ENCODE measurements at places on chromosomes 2 and 18. TPM values are rescaled to one million over a fixed set of nuclear protein-coding genes. Genes with fewer than 3 reads are reported as not detected.

- H3K4me3 ChIP-seq = no peak overlapping the region
- H3K36me3 ChIP-seq = no peaks in the 10 kb centered on the region
- peaks cover 6% of the 10 kb centered on the region for H3K4me1 ChIP-seq
- peaks cover 21% of the 10 kb centered on the region for H3K27me3 ChIP-seq
- H3K27ac ChIP-seq = no peak overlapping the region
Observed at GRCh38 chr2:176843208-176843607, 369.4 kb upstream of the HNRNPA3 start.

COL3A1 gene
- total RNA-seq = 0.43 TPM

DNA sequence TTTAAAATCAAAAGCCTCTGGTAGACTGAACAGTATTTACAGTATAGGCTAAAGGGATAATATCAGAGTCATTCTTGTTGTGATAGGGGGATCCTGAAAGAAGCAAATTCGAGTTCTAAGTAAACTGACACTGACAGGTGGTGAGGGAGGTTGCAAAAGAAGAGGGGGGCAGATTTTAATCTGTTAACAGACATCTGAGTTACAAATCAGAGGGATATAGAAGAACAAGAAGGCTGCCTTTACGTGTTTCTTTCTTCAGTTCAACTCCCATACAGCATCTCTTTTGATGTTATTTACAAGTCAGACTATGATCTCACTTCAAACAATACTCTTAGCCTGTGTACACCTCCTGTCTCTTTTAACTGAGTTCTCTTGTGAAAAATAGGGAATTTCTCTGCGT is 16.3 kb upstream of the ITGA4 start:
- no peak for DNase-seq
- H3K4me1 ChIP-seq = peaks cover 58% of the 10 kb centered on the region
- no peaks in the 10 kb centered on the region for H3K27me3 ChIP-seq

- H3K27ac ChIP-seq = no peak overlapping the region
- H3K36me3 ChIP-seq = no peaks in the 10 kb centered on the region
- H3K4me1 ChIP-seq = no peaks in the 10 kb centered on the region
Observed at GRCh38 chr18:69291044-69291443, 109.6 kb upstream of the DOK6 start.

DNA sequence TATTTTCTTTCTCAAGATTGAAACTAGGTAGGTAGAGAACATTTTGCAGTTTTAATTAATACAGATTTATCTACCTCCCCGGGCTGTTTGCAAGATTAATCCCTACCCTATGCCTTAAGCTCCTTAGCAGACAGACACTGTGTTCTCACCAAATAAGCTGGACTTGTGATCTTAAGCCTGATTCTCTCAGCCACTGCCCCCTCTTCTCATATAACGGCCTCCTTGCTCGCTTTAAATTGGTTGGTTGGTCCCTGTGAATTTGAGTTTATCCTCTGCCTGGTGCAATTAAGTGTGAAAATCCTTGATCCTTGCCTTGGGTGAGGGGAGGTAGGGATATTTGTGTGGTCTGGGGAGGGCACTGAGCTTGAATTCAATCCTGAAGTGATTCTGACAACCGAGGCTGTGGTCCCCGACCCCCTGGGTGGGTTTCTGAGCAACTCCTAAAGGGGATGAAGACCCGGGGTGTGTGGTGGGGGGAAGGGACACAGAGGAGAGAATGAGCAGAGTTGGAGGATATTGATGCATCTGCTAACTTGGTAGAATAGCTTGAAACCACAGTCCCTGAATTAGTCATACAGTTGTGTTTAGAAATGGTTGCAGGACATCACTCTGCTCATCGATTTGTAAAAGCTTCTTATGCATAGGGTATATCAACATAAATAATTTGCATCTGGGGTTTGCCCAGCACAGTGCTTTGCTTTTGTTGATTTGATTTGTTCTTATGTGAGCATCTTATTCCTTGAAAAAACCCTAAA is 36.9 kb upstream of the NCKAP5 start:
- no peak overlapping the region for H3K27ac ChIP-seq
- H3K27me3 ChIP-seq = no peaks in the 10 kb centered on the region
- no peak overlapping the region for H3K4me3 ChIP-seq
- DNase-seq = no peak
- no peaks in the 10 kb centered on the region for H3K36me3 ChIP-seq

NEURL3 gene
- 0.16 TPM for total RNA-seq

GRCh38 chr18:75289761-75290160 is 79.2 kb downstream of the TSHZ1 start:
- DNase-seq = no peak
- H3K36me3 ChIP-seq = peaks cover 7% of the 10 kb centered on the region
- H3K27ac ChIP-seq = no peak overlapping the region
- peaks cover 2% of the 10 kb centered on the region for H3K27me3 ChIP-seq
- no peaks in the 10 kb centered on the region for H3K4me1 ChIP-seq

DNA sequence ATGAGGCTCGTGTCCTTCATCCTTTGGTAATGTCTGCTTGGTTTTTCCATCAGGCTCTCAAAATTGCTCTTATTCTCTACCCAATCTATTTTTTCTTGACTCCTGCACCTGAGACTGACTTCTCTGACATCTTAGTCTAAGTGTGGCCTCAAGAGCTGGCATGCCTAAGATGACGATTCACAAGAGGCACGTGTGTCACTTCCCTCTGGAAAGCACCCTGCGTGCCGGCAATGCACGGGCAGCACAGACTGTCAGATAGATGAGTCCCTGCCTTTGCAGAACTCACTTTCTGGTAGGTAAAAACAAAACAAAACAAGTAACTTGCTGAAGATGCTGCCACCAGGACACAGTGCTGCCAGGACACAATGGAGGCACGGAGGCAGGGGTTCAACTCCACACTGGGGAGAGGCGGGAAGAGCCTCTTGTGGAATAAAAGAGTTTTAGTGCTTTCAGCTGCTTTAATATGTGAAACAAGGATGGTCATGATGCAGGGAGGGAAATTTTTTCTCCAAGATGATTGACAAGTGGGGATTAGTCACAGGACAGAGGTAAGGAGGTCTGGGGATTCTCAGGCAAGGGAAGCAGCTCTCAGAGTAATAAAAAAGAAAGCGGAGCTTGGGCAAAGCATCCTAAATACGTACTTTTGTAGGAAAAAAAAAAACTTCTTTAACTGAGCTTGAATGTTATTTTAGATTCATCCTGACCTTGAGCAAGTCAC is 27.3 kb downstream of the CYB5A start:
- H3K27me3 ChIP-seq = no peaks in the 10 kb centered on the region
- no peak for DNase-seq
- peaks cover 5% of the 10 kb centered on the region for H3K4me1 ChIP-seq
- peaks cover 5% of the 10 kb centered on the region for H3K36me3 ChIP-seq
- peak overlapping the region; percentile 40 for H3K27ac ChIP-seq

ASB18 gene
- not detected for total RNA-seq

GRCh38 chr2:216908300-216908699 is 48.4 kb upstream of the TNP1 start:
- no peaks in the 10 kb centered on the region for H3K36me3 ChIP-seq
- H3K4me3 ChIP-seq = no peak overlapping the region
- peaks cover 4% of the 10 kb centered on the region for H3K4me1 ChIP-seq
- H3K27me3 ChIP-seq = peaks cover 13% of the 10 kb centered on the region
- DNase-seq = no peak

- H3K4me1 ChIP-seq = no peaks in the 10 kb centered on the region
- H3K36me3 ChIP-seq = no peaks in the 10 kb centered on the region
- no peak overlapping the region for H3K4me3 ChIP-seq
Observed at GRCh38 chr18:42413870-42414269, 458.8 kb downstream of the PIK3C3 start.

ARHGAP15 gene
- total RNA-seq = 54.1 TPM

GRCh38 chr2:240559286-240559685 is 871 bp upstream of the DUSP28 start:
- DNase-seq = no peak
- no peaks in the 10 kb centered on the region for H3K27me3 ChIP-seq

DNA sequence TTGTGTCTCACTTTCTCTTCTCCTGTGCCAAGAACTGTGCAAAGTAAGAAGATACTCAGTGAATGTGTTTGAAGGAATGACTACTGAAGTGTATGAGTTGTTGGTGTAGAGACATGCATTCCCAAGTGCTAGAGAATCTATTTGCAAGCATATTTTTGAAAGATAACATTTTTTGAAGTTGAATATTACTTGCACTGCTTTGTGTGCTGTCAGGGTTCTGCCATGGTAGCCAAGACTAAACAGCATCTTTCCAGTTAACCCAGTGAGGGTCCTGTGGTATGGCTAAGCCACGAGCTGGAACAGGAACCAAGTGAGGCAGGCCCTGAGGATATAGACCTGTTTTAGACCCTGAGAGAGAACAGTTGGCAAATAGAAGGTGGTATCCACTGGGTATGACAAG is 35.2 kb upstream of the EFEMP1 start:
- H3K4me3 ChIP-seq = no peak overlapping the region
- H3K36me3 ChIP-seq = no peaks in the 10 kb centered on the region
- no peaks in the 10 kb centered on the region for H3K4me1 ChIP-seq
- no peak overlapping the region for H3K27ac ChIP-seq
- no peak for DNase-seq

- DNase-seq = no peak
- peaks cover 5% of the 10 kb centered on the region for H3K27me3 ChIP-seq
- H3K4me3 ChIP-seq = no peak overlapping the region
- no peak overlapping the region for H3K27ac ChIP-seq
- H3K36me3 ChIP-seq = peaks cover 35% of the 10 kb centered on the region
Observed at GRCh38 chr18:24446953-24447538, 13.4 kb upstream of the HRH4 start.

GPAT2 gene
- 19.1 TPM for total RNA-seq

GRCh38 chr2:53519918-53520841 is 247.4 kb upstream of the CHAC2 start:
- H3K36me3 ChIP-seq = no peaks in the 10 kb centered on the region
- H3K4me3 ChIP-seq = no peak overlapping the region
- H3K4me1 ChIP-seq = no peaks in the 10 kb centered on the region

DNA sequence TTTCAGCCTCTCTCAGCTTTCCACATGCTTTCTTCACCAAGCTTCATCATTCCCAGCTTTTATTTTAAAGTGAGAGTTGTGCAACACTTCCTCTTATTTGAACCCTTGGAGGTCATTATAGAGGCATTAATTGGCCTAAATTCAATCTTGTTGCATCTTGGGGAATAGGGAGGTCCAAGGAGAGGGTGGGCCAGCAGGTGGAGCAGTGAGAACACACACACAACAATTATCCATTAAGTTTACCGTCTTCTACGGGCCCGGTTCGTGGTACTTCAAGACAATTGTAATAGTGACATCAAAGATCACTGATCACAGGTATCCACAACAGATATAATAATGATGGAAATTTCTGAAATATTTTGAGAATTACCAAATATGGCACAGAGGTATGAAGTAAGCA is 457.2 kb upstream of the SMIM21 start:
- no peaks in the 10 kb centered on the region for H3K4me1 ChIP-seq
- no peak overlapping the region for H3K4me3 ChIP-seq
- no peak for DNase-seq
- no peaks in the 10 kb centered on the region for H3K36me3 ChIP-seq

- H3K4me1 ChIP-seq = peaks cover 9% of the 10 kb centered on the region
- no peak overlapping the region for H3K27ac ChIP-seq
- H3K36me3 ChIP-seq = no peaks in the 10 kb centered on the region
- H3K27me3 ChIP-seq = no peaks in the 10 kb centered on the region
- H3K4me3 ChIP-seq = no peak overlapping the region
Observed at GRCh38 chr2:207412787-207413310, 116.9 kb upstream of the CREB1 start.

ABCB11 gene
- not detected for total RNA-seq

DNA sequence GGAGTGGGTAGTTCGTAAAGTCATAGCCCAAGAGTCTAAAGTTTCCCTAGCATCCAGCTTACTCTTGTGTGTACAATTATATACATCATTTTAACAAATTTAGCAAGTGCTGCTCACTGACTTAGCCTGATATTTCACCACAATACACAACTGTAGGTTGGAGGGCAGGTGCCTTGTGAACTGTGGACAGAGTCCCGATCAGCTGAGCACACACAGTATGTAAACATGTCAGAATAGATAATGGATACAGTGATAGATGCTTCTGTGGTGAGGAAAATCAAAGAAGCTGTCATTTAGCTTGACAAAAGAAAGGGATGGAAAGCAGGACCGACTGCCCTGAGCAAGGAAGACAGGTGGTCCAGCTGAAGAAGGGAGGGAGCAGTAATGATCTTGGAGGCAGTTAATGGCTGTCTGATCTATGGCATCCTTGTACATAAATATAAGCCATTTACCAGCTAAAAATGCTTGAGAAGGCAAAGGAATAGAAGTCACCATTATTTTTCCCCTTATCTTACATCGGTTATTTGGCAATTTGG is 372.8 kb upstream of the UBE2E3 start:
- H3K4me3 ChIP-seq = no peak overlapping the region
- H3K4me1 ChIP-seq = peaks cover 2% of the 10 kb centered on the region
- H3K36me3 ChIP-seq = no peaks in the 10 kb centered on the region

GRCh38 chr2:17879137-17879912 is 858 bp downstream of the KCNS3 start:
- H3K36me3 ChIP-seq = no peaks in the 10 kb centered on the region
- no peak for DNase-seq
- H3K27me3 ChIP-seq = peaks cover 61% of the 10 kb centered on the region
- H3K4me1 ChIP-seq = peaks cover 3% of the 10 kb centered on the region
- H3K4me3 ChIP-seq = peak overlapping the region; percentile 67

QPCT gene
- 0.71 TPM for total RNA-seq

DNA sequence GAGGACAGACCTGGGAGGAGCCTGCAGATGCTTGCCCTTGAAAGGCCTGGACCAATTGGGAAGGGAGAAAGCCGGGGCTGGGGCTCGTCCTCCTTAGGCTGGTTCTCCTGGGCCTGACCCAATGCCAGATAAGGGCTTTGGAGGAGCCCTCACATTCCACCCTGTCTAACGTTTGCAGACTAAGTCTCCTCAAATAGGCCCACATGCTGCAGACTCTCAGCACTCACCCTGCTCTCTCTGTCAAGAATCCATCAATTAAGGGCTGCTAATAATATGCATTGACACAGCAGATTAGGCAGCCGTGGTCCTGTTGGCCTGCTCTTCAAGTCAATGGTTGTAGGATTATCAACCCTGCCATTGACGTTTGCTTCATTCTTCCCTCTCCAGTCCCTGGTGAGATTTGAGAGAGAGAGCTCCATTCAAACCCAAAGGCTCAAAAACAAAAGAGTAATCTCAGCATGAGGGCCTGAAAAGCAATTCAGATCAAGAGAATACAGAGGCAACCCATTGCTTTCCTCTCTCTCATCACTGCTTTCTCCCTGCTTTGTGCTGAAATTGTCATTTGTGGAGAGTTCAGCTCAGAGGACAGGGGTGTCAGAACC is 167.6 kb downstream of the INSIG2 start:
- H3K27me3 ChIP-seq = peaks cover 22% of the 10 kb centered on the region
- H3K4me1 ChIP-seq = no peaks in the 10 kb centered on the region
- no peak overlapping the region for H3K4me3 ChIP-seq
- no peak overlapping the region for H3K27ac ChIP-seq
- H3K36me3 ChIP-seq = no peaks in the 10 kb centered on the region
- no peak for DNase-seq

- no peaks in the 10 kb centered on the region for H3K36me3 ChIP-seq
- H3K27me3 ChIP-seq = no peaks in the 10 kb centered on the region
- no peak overlapping the region for H3K27ac ChIP-seq
Observed at GRCh38 chr18:39746201-39746600, 2180.6 kb upstream of the CELF4 start.

INHBB gene
- not detected for total RNA-seq

- peaks cover 2% of the 10 kb centered on the region for H3K4me1 ChIP-seq
- no peak overlapping the region for H3K4me3 ChIP-seq
Observed at GRCh38 chr18:33581856-33582255, 3.8 kb downstream of the ASXL3 start.
